ENCODE measurements at places on chromosomes 7 and 10.

DNA sequence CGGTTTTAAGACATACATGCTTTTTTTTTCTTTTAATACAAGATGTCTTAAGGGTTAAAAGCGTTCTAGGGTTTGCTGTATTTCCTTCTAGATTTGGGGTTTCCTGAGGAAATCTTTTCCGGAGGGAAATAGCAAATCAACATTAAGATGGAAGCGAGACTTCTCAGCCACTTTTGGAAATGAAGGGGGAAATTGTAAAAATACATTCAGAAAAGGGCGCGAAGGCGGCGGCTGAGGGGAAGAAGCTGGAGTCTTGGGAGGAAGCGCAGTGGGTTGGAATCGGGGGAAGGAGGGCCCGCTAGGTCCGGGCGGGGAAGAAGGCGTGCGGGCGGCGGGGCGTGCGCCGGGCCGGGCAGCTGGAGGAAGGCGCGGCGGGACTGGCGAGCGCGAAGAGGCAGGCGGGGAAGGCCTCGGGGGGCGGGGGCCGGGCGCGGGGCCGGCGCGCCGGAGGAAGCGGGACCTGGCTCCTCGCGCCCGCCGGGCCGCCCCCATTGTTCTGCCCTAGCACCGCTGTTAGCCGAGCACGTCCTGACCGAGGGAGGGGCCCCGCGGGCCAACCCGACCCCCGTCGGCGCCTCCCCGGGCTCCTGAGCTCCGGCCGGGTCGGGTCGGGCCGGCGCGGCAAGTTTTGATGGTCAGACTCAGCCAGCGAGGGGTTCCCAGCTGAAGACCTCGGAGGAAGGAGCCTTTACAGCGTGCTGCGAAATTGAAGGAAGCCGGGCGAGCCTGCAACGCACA, 1.5 kb upstream of the SKIDA1 start:
- DNase-seq: peak; percentile 24

DNA sequence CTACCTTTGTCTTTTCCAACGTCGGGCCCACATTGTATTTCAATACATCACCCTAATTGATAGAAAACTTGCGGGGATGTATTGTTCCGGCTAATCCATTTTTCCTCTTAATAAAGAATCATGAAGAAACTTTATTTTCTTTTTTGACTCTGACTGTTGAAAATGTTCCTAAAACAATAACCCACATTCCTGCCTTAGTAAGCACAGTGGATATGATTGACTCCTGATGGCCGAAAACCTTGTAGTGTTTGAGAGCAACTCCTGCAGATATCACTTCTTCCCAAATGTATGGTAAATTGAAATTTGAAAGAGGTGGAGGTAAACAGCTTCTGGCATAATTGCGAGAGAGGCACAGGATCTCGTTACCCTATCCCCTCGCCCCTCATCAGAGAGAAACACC, 65.7 kb downstream of the BICC1 start:
- DNase-seq: no peak

DNA sequence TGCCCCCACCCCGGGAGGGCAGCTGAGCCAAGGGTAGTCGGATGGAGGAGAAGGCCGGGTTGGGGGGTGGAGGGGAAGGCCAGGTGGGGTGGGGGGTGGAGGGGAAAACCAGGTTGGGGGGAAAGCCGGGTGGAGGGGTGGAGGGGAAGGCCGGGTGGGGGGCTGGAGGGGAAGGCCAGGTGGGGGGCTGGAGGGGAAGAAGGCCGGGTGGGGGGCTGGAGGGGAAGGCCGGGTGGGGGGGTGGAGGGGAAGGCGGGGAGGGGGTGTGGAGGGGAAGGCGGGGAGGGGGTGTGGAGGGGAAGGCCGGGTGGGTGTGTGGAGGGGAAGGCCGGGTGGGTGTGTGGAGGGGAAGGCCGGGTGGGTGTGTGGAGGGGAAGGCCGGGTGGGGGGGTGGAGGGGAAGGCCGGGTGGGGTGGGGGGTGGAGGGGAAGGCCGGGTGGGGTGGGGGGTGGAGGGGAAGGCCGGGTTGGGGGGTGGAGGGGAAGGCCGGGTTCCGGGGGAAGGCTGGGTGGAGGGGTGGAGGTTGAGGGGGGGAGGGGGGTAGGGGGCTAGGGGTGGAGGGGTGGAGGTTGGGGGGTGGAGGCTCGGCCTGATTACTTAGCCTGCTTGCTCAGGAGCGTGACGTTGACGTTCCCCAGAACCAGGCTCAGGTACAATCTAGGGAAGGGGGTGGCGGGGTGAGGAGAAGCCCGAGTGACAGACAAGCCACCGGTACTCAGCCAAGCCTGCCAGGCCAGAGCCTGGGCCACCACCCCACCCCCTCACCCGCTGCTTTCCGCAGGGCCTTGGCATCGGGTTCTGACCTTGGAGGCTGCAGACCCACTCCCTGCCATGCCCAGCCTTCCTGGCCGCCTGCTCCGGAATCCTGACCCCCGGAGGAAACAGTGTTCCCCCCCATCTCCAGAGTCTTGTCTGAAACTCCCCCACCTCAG, 5.6 kb downstream of the TMEM120A start:
- no peak for DNase-seq

DNA sequence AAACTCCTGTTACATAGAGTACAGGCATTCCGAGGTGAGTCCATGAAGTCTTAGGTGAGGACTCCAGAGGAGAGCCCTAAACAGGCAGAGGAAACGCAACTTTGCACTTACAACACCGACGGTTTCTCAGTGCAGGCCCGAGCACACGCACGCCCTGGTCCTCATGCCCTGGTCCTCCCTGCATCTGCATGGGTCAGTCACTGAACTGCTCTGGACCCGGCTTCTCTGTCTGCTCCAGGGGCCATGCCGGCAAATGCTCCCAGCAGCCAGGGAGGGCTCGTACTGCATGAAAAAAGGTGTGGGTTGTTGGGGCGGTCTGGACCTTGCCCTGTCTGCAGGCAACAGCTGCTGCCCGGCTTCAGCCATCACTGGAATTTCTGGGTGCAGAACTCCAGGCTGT, 317.3 kb upstream of the SHH start:
- no peak for DNase-seq

- no peak for DNase-seq
These were observed 163.2 kb downstream of the JAZF1 start for GRCh38 chr7:28017372-28017771.

GRCh38 chr7:95389516-95389915, 6.7 kb downstream of the PON3 start:
- DNase-seq: no peak

DNA sequence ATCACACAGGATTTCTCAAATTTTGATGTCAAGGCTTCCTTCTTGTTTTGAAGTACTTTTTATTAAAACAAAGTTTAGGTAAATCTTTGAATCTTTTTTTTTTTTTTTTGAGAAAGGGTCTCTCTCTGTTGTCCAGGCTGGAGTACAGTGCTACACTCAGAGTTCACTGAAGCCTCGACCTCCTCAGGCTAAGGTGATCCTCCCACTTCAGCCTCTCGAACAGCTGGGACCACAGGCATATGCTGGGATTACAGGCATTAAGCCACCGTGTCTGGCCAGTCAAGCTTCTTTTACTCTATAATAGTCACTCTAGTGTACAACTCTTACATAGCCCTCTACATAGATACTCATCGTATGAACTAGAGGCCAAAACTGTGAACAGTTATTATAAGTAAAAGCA, 3.4 kb downstream of the RUFY2 start:
- no peak for DNase-seq

- no peak for DNase-seq
These were observed 17.9 kb downstream of the KLHL7 start for GRCh38 chr7:23123465-23123864.

DNA sequence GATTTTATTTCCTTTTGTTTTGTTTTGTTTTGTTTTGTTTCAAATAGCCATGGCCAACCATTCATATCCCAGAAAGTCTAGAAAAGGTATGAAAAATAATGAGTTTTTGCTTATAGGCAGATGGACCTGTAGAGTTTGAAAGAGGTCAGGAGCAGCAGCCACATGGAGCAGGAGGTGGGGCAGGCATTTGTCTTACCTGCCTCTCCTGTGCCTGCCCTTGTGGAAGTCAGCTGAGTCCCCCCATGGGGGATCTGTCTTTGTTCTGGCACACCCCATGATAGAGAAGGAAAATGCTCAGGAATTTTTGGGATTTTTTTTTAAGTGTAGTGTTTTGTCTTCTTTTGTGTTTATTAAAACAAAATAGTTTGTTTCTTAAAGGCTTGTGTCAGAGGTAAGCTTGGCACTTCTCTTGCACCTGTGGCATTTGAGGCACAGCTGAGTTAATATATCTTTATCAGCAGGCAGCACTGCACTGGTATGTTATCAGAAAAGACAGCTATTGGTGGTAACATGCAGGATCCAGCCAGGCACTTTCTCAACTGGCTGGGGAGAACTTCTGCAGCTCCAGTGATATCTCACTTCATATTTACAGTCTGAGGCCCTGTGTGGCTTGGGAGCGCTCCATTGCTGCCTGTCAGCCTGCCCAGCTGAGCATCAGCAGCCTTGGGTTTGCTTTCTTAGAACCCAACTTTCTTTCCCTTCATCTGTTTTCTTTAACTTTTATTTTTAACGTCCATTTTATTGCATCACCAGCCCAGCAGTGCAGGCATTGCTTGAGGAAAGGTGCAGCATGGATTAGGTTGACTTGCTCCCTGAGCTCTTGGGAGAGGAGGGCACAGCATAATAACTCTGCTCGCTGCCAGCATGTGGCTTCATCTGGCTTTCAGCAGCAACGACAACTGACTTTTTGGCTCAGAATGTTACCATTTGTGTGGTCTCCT, 44.4 kb downstream of the LRRC4 start:
- DNase-seq: no peak

- no peak for DNase-seq
These were observed 58.7 kb downstream of the CYP51A1 start for GRCh38 chr7:92075455-92076158.

DNA sequence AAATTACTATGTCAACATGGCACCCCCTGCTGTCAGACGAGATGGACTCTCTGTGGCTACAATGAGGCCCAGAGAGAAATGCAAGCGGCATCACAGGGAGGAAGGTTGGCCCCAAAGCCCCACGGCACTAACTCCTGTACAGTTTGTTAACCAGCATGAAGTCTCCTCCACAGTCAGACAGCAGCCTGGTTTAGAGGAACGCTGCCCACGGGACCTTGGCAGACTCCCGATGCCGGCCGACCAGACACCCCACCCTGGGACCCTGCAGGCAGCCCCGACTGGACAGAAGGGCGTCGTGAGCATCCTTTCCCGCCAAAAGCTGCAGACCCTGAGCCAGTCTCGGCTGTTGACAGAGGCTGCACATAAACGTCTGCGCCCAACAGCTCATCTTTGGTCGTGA, 158.8 kb downstream of the DIP2C start:
- no peak for DNase-seq

GRCh38 chr10:99551158-99551557, 18.4 kb downstream of the NKX2-3 start:
- DNase-seq: no peak

- no peak for DNase-seq
These were observed 67.2 kb upstream of the FAM204A start for GRCh38 chr10:118409295-118409694.

DNA sequence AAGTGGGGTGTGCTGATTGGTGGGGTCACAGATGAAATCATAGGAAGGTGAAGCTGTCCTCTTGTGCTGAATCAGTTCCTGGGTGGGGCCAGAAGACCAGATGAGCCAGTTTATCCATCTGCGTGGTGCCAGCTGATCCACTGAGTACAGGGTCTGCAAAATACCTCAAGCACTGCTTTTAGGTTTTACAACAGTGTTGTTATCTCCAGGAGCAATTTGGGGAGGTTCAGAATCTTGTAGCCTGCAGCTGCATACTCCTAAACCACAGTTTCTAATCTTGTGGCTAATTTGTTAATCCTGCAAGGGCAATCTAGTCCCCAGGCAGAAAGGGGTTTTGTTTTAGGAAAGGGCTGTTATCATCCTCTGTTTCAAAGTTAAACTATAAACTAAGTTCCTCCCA, 17.0 kb upstream of the IFRD1 start:
- DNase-seq: no peak

DNA sequence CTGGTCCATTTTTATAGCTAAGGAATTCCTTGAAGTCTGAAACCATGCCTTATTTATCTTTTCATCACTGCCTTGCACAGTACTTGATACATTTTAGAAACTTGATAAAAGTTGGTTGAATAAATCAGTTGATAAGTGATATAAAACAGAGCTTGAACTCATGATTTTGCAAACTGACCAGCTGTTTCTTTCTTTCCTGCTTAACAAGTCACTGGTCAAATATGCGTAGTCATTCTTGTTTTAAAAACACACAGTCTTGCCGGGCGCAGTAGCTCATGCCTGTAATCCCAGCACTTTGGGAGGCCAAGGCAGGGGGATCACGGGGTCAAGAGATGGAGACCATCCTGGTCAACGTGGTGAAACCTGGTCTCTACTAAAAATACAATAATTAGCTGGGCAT, 6.3 kb downstream of the TPST1 start:
- no peak for DNase-seq

DNA sequence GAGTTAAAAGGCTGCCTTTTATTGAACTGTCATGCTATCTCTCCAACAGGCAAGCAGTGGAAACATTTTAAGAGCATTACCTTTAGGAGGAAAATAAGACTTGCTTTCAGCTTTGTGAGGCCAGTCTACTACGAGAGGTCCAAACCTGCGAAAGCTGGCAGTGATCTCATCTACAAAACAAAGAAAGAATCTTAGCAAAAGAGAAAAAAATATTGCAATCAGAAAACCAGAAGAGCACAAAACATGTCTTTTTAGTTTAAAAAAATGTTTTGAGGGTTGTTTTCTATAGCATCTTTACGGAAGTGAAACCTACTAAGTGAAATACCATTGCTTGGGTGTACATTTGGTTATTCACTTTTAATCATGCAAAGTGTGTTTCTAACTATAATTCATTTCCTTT, 147.9 kb downstream of the CPEB3 start:
- no peak for DNase-seq

DNA sequence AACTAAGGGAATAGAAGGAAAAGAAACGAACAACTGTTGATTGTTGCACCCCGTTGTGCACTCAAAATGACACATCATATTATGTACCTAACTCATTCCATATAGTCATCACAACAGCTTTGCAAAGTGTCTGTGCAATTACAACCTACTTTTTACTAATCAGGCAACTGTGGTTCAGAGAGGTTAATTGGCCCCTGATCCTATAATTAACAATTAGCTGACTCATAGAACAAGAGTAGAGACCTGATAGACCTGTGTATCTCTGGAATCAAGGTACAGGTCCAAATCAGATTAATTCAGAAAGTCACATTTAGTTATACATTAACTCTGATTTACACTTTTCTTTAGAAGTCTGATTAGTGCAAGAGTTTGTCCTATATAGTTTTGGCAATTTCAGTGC, 122.5 kb upstream of the CDK13 start:
- DNase-seq: no peak
